ENCODE measurements at places on chromosomes 12 and 14.

DNA sequence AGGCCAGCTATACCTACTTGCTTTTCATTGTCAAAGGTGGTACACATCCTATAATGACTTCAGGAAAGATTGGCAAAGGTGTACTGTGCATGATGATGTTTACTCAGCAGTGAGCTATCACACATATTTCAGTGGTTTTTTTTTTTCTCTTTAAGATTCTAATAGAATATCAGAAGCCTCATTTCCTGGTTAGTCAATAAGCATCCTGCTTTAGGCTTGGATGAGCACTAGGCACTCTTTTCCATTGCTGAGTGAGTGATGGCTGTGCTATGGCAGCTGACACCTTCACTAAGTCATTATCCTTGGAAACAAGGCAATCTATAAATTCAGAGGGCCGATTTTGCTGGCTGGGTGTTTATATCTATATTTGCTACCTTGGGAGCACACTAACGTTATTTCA is 161.1 kb upstream of the RASSF8 start:
- no peak for DNase-seq

- no peak for DNase-seq
Observed at GRCh38 chr12:94183708-94184379, 35.5 kb downstream of the PLXNC1 start.

- no peak for DNase-seq
Observed at GRCh38 chr12:99523853-99524252, 123.7 kb upstream of the GARIN6 start.

GRCh38 chr14:56463271-56463890 is 116.2 kb upstream of the TMEM260 start:
- DNase-seq = no peak

DNA sequence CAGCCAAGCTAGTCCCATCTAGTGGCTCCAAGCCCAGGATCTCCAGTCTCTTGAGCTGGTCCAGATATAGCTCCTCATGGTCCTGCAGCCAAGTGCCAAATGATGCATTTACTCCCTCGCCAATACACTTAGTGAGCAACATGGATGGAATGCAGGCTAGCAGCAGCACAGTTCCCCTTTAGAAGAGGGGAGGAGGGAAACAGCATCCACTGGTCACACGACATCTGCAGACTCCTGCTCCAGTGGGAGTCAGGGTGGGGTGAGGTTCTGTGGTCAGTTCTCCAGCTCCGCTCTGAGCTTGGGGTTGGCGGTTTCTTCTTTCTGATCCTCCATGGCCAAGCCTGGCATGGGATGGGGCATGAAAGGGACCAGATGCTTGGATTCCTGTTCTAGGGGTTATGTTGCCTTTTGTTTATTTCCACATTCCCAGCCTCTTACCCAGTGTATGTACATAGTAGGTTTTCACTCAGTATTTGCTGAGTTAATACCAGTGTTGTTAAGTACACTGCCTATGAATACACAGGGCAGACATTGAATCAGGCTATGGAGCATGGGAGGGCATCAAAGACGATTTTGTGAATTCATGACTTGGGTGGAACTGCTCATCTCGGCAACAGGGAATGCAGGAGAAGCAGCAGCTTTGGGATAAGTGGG is 57.3 kb downstream of the GALNT16 start:
- DNase-seq = no peak

GRCh38 chr12:92601680-92602079 is 101.1 kb upstream of the PLEKHG7 start:
- DNase-seq = no peak

DNA sequence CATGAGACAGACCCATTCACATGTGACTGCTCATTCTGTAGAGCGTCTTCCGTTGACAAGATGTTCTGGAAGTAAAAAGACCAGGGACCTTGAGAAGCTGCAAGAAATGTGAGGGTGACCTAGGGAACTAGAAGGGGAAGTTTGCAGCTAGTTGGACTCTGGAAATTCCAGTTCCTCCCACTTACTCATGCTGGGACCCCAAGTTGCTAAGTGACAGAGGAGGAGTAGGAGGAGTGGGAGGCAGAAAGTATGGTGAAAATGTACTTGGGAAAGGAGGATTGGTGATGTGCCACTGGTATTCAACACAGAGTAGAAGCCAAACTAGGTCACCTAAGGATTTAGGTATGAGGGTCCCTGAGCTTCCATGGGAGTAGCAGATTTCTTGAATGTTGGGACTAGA is 132.4 kb downstream of the KCNA5 start:
- DNase-seq = no peak

DNA sequence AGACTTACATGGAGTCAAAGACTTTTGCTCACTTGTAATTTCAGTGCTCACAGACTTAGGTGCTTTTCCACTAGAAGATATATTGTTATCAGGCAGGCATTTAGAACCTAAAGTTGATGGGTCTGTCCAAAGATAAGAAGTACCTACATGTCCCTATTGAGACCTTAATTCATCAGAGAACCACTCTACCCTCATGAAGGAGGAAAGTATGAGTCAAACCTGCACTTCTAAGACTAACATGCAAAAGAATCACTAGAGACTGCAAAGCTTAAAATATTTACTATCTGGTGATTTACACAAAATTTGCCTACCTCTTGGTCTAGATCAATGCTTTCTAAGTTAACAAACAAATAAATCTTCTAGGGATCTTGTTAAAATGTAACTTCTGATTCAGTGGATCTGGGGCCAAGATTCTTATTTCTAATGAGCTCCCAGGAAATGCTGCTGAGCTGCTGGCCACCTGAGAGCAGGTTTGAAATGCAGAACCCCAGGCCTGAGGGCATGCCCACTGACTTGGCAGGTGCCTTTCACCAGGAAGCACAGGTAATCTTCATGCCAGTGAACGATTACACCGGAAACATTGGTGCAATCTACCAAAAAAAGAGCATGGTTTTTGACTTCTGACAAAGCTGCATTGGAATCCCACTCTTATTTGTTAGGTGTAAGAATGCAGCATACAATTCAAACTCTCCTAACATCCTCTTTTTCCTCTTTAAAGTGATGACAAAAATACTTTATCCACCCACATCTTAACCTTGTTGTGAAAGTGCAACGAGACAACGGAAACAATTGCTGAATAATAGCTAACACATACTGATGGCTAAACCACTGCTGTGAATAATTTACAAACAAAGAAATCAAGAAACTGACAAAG is 214.2 kb downstream of the ADAMTS20 start:
- no peak for DNase-seq

GRCh38 chr12:44795970-44796369 is 80.1 kb downstream of the NELL2 start:
- DNase-seq = no peak

GRCh38 chr12:86275356-86275755 is 19.2 kb upstream of the MGAT4C start:
- no peak for DNase-seq

GRCh38 chr14:76323331-76324050 is 52.4 kb upstream of the ESRRB start:
- no peak for DNase-seq

GRCh38 chr12:18192119-18192518 is 69.2 kb upstream of the PIK3C2G start:
- no peak for DNase-seq

- DNase-seq = no peak
Observed at GRCh38 chr12:94731733-94732360, 81.5 kb upstream of the TMCC3 start.

GRCh38 chr12:6964605-6965025 is 5.8 kb downstream of the PHB2 start:
- no peak for DNase-seq

DNA sequence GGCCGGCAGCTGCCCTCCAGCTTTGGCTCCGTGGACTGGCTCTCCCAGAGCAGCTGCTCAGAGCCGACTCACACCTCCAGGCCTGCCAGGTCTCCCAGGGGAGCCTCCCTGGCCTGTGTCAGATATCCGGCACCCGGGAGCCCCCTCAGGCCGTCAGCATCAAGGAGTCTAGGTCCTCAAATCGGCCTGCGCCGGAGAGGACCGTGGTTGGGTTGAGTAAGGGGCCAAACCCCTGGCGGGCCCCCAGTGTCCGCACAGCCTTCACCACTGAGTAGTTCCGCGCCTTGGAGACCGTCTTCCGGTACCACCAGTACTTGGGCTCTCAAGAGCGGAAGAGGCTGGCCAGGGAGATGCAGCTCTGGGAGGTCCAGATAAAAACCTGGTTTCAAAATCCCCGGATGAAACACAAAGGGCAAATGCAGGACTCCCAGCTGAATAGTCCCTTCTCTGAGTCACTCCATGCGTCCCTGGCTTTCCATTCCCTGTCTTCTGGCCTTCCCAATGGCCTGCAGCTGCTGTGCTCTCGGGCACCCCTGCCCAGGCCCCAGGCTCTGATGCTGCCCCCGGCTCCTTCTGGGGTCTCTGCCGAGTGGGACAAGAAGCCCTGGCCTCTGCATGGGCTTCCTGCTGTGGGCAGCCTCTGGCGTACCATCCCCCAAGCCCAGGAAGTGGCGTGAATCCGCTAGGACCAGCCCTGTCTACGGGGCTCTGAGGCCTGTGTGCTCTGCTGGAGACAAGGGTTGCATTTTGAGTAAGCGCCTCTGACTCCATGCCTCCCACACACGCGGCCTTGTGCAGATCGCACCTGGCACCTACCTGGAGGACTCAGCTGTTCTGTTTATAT is 245.1 kb upstream of the ATXN7L3B start:
- no peak for DNase-seq

DNA sequence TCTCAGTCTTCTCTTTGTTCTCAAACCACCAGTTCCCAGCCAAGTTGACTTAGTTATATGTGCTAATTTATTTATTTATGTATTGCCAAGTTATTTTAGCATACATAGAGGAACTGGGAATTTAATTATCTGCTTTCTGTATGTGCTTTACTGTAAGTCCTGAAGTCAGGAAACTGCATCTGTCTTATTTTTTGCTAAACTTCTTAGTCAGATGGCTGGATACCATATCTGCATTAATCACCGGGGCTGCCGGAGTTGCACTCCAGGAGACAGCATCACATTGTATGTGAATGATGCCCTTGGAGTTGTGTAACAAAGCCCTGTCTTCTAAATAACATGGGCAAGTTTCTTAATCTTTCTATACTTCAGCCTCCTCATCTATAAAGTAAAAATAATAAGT is 96.2 kb downstream of the MON2 start:
- DNase-seq = no peak

Measured in stomach (tissue), 19 donors.